ENCODE measurements at places on chromosomes 12 and 14. TPM values are rescaled to one million over a fixed set of nuclear protein-coding genes. Genes with fewer than 3 reads are reported as not detected.

- H3K27ac ChIP-seq: no peak overlapping the region
- no peaks in the 10 kb centered on the region for H3K27me3 ChIP-seq
- H3K4me1 ChIP-seq: no peaks in the 10 kb centered on the region
Observed at GRCh38 chr12:25295361-25295760, 44.6 kb upstream of the KRAS start.

- no peak overlapping the region for H3K27ac ChIP-seq
- H3K27me3 ChIP-seq: no peaks in the 10 kb centered on the region
- H3K36me3 ChIP-seq: peaks cover 53% of the 10 kb centered on the region
- H3K4me3 ChIP-seq: no peak overlapping the region
- DNase-seq: no peak
Observed at GRCh38 chr14:75723716-75724115, 62.7 kb downstream of the TTLL5 start.

- H3K27me3 ChIP-seq: no peaks in the 10 kb centered on the region
- H3K36me3 ChIP-seq: no peaks in the 10 kb centered on the region
- H3K27ac ChIP-seq: no peak overlapping the region
Observed at GRCh38 chr14:83779266-83779665, 1750.7 kb upstream of the FLRT2 start.

- peaks cover 27% of the 10 kb centered on the region for H3K4me1 ChIP-seq
- H3K36me3 ChIP-seq: peaks cover 9% of the 10 kb centered on the region
- peaks cover 68% of the 10 kb centered on the region for H3K27me3 ChIP-seq
Observed at GRCh38 chr12:130713581-130713991, 2.5 kb downstream of the RIMBP2 start.

DNA sequence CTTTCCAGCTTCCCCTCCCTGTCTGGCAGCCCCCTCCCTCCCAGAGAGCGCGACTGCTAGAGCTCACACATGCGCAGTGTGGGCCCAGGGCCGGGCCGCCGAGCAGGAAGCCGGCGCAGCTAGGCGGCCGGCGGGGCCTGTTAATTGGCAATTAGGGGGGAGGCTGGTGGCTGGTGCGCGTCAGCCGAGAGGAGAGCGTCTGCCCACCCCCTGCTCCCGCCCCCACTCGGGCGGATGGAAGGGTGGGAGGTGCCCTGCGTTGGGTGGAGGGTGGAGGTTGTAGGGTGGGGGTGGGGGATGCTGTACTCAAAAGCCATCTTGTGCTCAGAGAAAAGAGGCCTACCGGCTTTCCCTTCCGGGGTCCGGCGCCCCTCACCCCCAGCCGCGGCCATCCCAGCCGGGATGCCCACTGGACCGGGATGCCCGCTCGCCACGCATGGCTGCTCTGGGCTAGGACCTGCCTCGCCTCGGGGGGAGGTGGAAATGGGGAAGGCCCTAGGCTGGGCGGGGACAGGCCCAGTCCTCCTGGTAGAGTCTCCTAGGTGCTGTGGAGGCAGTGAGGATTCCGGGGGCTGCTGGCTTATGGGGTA, 9.2 kb downstream of the HOXC8 start:
- H3K27me3 ChIP-seq: peaks cover 99% of the 10 kb centered on the region
- no peak overlapping the region for H3K27ac ChIP-seq
- peak overlapping the region; percentile 63 for H3K4me3 ChIP-seq
- no peaks in the 10 kb centered on the region for H3K36me3 ChIP-seq

GRCh38 chr12:124893792-124894516, 20.5 kb downstream of the UBC start:
- H3K36me3 ChIP-seq: 0 out of 2 replicates have a peak, but pooled peaks cover 5% of the 10 kb centered on the region
- H3K4me1 ChIP-seq: peaks cover 4% of the 10 kb centered on the region
- DNase-seq: no peak
- no peak overlapping the region for H3K27ac ChIP-seq

DNA sequence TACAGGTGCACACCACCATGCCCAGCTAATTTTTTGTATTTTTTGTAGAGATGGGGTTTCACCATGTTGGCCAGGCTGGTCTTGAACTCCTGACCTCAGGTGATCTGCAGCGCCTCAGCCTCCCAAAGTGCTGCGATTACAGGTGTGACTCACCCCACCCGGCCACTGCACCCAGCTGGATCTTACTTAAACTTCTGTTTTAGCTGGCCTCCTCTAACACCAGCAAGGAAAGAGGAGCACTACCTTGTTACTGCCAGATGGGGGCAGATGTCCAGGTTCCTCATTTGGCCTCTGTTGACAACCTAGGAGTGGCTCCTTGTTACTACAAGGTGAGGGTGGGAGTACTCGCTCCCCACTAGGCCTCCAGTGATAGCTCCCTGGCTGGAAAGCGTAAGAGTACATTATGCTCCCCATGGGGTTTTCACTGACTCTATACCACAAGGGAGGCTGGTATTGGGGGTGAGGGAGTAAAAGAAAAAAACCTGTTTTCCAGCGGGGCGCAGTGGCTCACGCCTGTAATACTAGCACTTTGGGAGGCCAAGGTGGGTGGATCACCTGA, 13.2 kb upstream of the ARF6 start:
- H3K27ac ChIP-seq: no peak overlapping the region
- peaks cover 36% of the 10 kb centered on the region for H3K4me1 ChIP-seq
- H3K36me3 ChIP-seq: peaks cover 3% of the 10 kb centered on the region
- H3K27me3 ChIP-seq: no peaks in the 10 kb centered on the region
- DNase-seq: peak; percentile 67
- no peak overlapping the region for H3K4me3 ChIP-seq

DNA sequence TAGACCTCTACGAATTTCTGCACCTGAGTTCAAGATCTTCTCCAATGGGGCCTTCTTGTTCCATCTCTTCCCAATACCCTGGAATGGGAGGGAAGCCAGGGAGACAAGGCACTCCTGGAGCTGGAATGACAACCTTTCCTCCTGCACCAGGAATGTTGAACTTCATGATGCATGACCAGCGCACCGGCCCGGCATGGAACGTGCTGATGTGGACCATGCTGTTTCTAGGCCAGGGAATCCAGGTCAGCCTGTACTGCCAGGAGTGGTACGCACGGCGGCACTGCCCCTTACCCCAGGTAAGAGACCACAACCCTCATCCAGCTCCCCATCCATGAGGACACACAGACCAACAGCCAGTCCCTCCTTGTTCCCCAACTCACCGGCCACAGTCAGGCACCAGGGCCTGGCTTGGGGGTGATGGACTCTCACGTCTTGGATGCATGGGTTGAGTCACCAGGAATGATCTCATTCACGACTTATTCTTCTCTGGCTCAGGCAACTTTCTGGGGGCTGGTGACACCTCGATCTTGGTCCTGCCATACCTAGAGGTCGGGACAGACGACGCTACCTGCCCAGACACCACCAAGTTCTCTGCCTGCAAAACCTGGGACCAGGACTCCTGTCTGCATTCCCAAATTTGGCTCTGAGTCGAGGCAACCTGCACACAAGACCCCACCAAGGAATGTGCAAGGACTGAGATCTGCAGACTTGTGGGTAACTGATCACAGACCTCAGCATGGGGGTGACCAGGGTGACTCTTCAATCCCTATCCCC, 20.5 kb downstream of the SOAT2 start:
- no peaks in the 10 kb centered on the region for H3K4me1 ChIP-seq
- no peak overlapping the region for H3K27ac ChIP-seq
- H3K36me3 ChIP-seq: 0 out of 2 replicates have a peak, but pooled peaks cover 2% of the 10 kb centered on the region
- peaks cover 57% of the 10 kb centered on the region for H3K27me3 ChIP-seq
- no peak for DNase-seq

The KLHL28 gene
- 8.7 TPM for total RNA-seq

The RNASE3 gene
- not detected for total RNA-seq

The P2RX2 gene
- total RNA-seq: 1.6 TPM

The PRPH gene
- total RNA-seq: 1.7 TPM

The RALGAPA1 gene
- total RNA-seq: 31.7 TPM

The BMP4 gene
- 8.4 TPM for total RNA-seq
